Mammary microvascular endothelial cell (primary cell): ENCODE measurements at places on chromosomes 1 and 21. TPM values are rescaled to one million over a fixed set of nuclear protein-coding genes. Genes with fewer than 3 reads are reported as not detected.

CITED4 gene
- 6.1 and 11.2 TPM in 2 replicates for total RNA-seq

PLA2G4A gene
- total RNA-seq, result 4.7 and 6.8 TPM in 2 replicates

DYNLT4 gene
- not detected in 2 replicates for total RNA-seq

TRIM63 gene
- not detected in 2 replicates for total RNA-seq

MAEL gene
- not detected in 2 replicates for total RNA-seq

FCRL6 gene
- not detected in 2 replicates for total RNA-seq

RIPK4 gene
- not detected in 2 replicates for total RNA-seq

TTC22 gene
- not detected in 2 replicates for total RNA-seq
